ENCODE measurements at places on chromosomes 3 and 15.

DNA sequence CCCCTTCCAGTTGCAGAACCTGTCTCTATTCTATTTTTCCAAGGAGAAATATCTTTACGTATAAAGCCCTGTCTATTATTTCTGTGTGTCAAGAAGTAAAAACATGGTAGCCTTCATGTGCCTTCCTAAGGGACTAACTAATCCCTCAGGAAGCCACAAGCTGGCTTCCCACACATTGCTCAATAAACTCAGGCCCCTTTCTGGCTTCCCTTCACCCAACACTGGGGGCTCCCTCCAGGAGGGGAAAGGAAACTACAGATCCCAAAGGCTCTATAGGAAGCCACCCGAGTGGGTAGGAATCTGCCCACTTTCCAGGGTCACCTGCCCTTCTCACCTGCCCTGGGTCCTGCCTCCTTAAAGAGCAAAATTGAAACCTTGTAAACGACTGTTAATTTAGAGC, 4.6 kb downstream of the TLE3 start:
- no peak for DNase-seq

DNA sequence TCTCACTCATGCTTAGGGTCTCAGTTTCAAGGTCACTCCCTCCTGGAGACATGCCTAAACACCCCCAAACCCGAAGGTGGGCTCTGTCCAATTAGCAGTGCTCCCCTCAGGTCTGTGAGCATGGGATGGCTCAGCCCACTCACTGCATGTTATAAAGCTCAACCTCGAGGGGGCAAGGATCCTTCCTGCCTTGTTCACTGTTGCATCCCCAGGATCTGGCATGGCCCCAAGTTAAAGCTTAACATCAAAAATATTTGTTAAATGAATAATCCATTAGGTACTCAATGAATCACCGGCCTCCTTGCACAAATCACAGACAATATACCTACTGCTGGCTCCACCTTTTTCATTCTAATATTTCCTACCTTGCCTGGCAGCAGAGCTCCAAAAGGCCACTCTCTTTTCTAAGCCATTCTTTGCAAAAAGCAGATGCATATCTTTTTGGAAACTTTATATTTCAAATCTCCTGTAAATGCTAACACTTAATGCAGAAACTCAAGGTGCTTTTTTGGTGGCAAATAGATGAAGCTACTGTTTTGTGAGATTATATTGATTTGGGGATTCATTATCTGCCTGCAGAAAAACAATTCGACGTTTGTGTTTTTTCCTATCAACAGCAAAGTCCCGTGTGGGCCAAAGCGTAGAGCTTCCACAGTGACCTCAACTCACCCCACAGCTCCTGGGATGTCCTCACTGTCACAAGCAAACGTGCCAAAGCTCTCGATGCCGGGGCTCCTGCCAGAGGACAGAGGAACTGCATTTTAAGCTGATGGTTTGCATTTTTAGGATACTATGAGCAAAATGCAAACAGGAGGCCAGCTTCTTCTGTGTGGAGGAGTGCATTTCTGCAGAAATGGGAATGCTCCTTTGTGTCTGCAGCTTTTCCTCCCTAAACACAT, 35.4 kb downstream of the PCOLCE2 start:
- DNase-seq = no peak

DNA sequence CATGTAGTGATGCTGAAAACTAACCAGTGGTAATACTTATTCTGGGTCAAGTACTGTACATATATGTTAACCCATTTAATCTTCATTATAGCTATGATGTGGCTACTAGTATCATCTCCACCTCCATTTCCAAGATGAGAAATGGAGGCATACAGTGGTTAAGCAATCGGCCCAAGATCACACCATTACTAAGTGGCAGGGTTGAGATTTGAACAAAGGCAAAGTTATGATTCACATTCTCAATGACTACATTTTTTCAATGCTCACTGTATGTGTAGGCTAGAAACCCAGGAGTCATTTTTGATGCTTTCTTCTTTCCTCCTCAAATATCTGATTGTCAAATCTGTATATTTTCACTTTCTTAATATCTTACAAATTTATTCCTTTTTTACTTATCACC, 30.2 kb downstream of the ABI3BP start:
- no peak for DNase-seq

- DNase-seq = no peak
Observed at GRCh38 chr3:65151666-65152065, 463.9 kb upstream of the ADAMTS9 start.

DNA sequence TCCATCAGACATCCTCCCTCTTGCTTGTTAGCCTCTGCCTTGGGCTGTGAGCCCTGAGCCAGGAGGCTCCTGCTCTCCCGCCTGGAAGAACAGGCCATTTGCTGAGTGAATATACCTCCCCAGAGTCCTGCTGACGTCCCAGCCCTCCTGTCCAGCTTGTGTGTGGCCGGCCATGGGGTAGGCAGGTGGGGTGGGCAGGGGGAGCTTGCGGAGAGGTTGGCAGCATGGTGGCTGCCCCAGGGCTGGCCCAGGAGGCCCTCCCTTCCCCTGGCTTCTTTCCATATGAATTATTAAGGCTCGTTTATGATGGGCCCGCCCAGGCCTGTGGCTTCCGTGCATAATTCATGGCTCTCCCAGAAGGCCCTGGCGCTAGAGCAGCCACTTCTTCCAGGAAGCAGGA, 18.7 kb downstream of the CACNA2D2 start:
- DNase-seq = no peak

DNA sequence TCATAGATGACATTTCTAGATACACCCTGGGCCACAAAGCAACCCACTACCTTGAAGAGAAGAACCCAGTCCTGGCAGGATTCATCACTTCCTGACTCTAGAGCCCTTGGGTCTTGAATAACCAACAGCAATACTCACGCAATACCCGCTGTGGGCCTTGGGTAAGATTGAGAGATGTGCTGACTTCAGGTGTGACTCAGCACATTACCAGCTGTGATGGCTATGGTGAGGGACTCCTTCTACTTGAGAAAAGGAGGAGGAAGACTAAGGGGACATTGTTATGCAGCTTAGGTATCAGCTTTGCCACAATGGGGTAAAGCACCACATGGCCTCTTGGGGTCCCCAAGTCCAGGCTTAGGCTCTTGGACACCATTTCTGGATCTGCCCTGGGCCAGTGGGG, 14.9 kb downstream of the C3orf33 start:
- no peak for DNase-seq

DNA sequence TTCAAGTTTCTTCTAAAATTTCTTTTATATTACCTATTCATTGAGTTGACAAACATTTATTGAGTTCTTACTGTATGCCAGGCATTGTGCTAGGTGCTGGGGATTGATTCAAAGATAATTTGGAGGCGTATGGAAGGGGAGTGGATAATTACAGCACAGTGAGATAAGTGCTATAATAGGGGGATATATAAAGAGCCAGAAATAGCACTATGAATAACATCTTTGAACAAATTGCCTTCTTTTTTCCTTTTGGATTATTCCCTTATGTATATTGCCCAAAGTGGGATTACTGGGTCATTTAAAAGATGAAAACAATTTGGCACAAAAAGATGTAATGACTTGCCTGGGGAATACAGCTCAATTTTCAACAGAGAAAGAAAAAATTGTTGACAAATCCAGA, 64.6 kb downstream of the LPP start:
- no peak for DNase-seq

DNA sequence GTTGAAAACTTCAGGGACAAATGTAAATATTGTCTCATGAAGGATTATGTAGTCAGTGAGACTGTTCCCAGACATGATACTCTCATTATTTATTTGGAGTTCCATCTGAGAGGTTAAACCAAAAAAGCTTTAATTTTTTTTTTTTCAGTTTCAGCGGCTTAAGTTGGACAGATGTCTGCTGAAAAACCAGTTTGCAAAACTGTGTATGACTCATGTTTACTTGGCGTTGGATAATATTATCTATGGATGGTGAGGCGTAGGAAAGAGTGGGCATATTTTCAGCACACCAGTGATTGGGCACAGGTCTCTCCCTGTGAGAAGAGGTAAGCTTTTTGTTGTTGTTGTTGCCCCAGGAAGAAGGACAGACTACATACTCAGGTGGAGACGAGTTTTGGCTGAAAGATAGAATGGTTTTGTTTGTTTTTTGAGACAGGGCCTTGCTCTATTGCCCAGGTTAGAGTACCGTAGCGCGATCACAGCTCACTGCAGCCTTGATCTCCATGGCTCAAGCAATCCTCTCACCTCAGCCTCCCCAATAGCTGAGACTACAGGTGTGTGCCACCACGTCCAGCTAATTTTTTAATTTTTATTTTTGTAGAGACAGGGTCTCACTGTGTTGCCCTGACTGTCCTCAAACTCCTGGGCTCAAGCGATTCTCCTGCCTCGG, 16.4 kb upstream of the ANXA2 start:
- no peak for DNase-seq

DNA sequence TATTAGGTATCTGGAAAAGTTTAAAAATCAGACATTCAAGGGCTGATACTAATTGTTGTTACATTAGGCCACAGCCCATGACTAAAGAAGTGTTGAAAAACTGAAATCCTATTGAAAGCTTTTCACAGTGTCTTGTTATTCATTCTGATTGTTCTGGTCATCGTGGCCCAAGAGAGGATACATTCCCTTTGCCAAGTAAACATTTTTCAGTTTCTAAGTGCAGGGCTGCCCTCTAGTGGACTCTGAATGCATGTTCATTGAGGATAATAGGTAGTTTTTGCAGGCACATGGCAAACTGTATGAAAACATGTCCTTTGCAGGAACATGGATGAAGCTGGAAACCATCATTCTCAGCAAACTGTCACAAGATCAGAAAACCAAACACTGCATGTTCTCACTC, 181.1 kb downstream of the MYRIP start:
- no peak for DNase-seq

DNA sequence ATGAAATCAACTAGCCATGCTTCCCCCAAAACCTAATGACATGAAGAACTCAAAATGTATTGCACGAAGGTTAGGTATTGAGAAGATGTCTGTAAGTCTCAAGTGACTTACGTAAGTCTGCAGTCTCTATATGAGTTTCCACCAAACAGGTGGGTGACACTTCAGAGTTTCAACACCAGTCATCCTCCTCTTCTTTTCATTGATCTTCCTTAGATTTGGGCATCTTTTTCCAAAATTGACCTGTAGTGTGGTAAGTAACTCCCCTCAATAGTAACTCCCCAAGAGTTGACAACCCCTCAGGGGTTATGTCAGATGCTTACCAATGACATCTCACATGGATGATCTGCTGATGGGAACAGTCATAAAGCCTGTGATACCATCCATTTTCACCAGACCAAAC, 46.1 kb downstream of the GPR176 start:
- no peak for DNase-seq

DNA sequence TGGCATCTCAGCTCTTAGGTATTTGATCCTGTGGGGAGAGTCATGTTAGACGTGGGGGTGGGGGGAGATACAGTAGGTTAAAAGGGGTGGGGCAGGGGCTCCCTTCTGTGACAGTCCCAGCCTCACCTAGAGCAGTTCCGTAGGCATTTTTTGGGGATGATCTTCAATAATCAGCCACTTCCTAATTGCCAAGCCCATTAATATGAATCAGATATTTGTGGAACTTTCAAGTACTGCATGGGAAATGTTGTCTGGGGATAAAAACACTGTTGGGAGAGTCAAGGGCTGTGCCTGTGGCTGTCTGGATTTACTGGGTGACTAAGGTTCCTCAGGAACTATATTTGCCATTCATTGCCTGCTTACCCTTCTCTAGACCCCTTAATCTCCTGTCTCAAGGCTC, 9.5 kb downstream of the C3orf52 start:
- no peak for DNase-seq
